ENCODE measurements at places on chromosomes 6 and 20.

DNA sequence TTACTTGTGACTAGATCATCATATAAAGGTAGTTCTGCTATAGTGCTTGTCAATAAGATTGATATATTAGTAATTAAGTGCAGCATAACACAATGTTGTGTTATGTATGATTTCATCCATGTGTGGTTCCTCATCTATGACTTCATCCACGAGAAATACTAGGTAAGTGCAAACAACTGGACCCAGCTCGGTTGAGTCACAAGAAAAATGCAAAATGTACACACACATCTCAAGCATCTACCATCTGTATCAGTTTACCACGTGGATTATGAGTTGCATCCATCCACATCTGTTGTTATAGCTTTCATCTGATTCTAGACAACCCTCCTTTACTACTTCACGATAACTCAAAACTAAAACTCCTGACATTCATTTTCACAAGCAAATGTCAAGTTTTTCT lies 517.0 kb upstream of the CITED2 start:
- DNase-seq, result no peak

GRCh38 chr6:116158641-116159040 lies 32.7 kb upstream of the COL10A1 start:
- no peak for DNase-seq

DNA sequence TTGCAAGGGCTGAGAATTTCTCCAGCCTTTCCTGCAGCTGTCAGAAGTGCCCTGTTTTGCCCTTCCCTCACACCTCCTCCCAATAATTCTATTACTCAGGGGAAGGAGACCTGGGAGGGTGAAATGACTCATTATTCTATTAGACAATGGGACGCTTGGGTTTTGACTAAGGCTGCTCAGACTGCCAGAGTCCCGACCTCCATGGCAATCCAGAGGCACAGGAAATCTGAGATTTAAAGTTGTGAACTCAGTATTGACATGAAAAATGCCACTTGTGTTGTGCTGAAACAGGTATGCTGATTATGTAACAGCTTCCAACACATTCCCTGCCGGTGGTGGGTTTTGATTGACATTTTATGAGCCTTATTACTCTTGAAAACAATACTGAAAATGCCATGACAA lies 625.9 kb upstream of the FLRT3 start:
- DNase-seq, result no peak

DNA sequence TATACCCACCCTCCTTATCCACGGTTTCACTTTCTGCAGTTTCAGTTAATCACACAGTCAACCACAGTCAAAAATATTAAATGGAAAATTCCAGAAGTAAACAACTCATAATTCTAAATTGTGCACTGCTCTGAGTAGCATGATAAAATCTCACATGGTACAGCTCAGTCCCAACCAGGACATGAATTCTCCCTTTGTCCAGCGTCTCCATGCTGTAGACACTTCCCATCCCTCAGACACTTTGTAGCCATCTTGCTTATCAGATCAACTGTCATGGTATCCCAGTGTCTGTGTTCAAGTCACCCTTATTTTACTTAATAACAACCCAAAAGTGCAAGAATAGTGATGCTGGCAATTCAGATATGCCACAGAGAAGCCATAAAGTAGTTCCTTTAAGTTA lies 94.7 kb downstream of the PDE10A start:
- no peak for DNase-seq

Data from right lung (tissue), 10 donors.